ENCODE measurements at places on chromosomes 11 and 22.

- H3K4me3 ChIP-seq: no peak overlapping the region
- no peak overlapping the region for H3K27ac ChIP-seq
- H3K4me1 ChIP-seq: no peaks in the 10 kb centered on the region
- peaks cover 1% of the 10 kb centered on the region for H3K27me3 ChIP-seq
- DNase-seq: no peak
- no peaks in the 10 kb centered on the region for H3K36me3 ChIP-seq
These were observed 41.8 kb downstream of the MACROD1 start for GRCh38 chr11:64124147-64124546.

- H3K27ac ChIP-seq: no peak overlapping the region
- H3K27me3 ChIP-seq: no peaks in the 10 kb centered on the region
- no peak overlapping the region for H3K4me3 ChIP-seq
- no peaks in the 10 kb centered on the region for H3K36me3 ChIP-seq
- peaks cover 14% of the 10 kb centered on the region for H3K4me1 ChIP-seq
- no peak for DNase-seq
These were observed 19.2 kb downstream of the ACO2 start for GRCh38 chr22:41488076-41488475.

- H3K27ac ChIP-seq: no peak overlapping the region
- H3K27me3 ChIP-seq: no peaks in the 10 kb centered on the region
- H3K36me3 ChIP-seq: no peaks in the 10 kb centered on the region
- peaks cover 4% of the 10 kb centered on the region for H3K4me1 ChIP-seq
- H3K4me3 ChIP-seq: no peak overlapping the region
- no peak for DNase-seq
These were observed 3.9 kb downstream of the GALR3 start for GRCh38 chr22:37827056-37827455.

DNA sequence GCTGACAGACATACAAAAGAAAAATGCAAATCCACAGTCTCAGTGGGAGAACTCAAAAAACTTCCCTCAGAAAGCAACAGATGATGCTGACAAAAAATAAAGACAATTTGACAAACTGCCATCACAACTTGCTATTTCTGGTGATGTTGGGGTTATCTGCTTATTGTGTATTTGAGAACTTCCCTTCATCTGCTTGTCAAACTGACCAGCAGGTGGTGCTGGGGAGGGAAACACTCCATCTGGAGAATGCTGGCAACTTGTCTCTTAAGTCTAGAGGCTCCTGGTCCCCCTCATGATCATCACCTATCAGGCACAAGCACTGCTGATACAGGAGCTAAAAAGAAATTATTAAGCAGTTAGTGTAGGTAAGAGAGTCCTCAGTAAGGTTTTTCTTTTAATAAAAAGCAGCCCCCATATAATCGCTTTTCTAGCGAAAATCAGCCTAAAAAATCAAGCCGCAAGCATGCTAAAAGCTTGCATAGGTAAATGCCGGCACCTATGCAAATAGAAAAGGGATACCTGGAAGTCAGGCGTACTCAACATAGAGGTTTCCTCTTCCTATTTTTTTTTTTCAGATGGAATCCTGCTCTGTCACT is 9.8 kb upstream of the FAM111B start:
- DNase-seq: peak; percentile 61
- H3K27me3 ChIP-seq: peaks cover 8% of the 10 kb centered on the region
- no peak overlapping the region for H3K4me3 ChIP-seq
- no peak overlapping the region for H3K27ac ChIP-seq
- H3K36me3 ChIP-seq: no peaks in the 10 kb centered on the region
